ENCODE measurements at places on chromosomes 12 and 14.

GRCh38 chr12:69553628-69554248 is 31.5 kb upstream of the CCT2 start:
- no peak for DNase-seq

GRCh38 chr12:122265886-122266229 is 436 bp downstream of the VPS33A start:
- no peak for DNase-seq

DNA sequence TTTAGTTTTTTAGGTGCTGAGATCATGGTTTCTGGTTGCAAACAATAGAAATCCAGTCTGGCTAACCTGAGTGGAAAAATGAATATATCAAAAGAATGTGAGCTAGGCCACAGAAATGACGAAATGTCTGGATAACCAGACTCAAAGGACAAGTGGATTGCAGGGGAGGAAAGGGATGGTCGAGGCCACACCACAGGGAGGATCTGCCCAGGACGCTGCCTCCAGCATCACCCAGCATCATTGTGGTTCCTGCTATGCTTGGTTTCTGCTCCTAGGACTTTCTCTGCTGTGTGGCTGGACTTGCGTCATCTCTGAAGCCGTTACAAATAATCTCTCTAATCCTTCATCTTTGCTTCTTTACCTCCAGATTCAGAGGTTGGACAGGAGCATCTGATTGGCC is 80.4 kb downstream of the TTC8 start:
- DNase-seq = no peak

- DNase-seq = no peak
These were observed 7.3 kb downstream of the PHB2 start for GRCh38 chr12:6963016-6963731.

DNA sequence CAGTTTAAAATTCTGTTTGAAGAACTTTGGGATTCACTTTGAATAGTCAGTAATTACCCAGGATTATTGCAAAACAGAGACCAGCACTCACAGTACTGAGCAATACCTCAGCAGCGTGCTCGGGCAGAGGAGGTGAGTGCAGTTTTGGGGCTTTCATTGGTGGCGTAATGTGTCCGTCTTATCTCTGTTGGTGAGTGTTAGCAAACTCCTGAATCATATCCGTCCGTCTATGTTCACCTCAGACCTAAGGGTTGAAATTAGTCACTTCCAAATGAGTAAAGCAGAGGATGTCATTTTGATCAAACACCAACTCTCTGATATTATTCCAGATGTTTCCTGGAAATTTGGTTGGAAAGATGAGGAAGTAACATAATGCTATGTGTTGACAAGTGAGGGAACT is 82.8 kb downstream of the BORCS5 start:
- DNase-seq = no peak

GRCh38 chr14:38789805-38790204 is 313.2 kb downstream of the SEC23A start:
- no peak for DNase-seq

GRCh38 chr12:41277100-41277945 is 89.2 kb downstream of the PDZRN4 start:
- DNase-seq = no peak

DNA sequence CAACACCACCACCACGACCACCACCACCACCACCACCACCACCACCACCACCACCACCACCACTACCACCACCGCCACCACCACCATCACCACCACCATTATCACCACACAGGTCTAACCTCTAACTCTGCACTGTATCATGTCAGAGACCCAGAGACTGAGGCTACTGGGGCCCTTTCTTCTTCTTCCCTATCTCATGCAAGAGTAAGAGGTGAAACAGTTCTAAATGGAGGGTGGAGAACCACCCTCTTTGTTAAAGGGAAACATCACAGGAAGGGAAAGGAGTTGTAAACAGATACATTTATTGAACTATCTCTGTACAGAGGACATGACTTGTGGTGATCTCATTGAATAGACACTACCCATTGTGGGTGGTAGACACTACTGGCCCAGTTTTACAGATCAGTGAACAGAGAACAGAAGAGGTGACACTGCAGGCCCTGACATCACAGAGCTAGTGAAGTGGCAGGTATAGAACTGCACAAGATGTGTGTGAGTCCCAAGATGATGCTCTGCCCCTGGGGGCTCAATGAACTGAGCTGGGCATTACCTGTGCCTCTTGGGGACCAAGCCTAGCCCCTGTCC is 91.6 kb downstream of the FOXN3 start:
- DNase-seq = no peak

DNA sequence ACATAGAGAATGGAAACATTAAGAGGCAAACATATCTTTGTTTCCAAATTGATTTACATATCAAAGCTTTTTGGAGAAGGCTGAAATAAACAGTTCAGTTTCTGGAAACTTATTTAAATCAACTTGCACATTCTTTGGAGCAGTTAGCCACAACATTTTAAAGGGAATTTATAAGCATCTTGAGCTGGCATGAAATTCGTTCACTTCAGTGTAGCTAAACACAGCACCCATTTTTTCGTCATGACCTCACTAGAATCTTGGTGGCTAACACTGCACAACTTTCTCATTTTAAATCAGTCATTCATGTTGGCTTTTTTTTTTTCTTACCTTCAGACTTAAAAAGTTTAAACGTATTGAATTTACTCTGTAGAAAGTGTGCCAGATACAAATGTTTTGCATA is 1139.9 kb upstream of the FLRT2 start:
- no peak for DNase-seq

DNA sequence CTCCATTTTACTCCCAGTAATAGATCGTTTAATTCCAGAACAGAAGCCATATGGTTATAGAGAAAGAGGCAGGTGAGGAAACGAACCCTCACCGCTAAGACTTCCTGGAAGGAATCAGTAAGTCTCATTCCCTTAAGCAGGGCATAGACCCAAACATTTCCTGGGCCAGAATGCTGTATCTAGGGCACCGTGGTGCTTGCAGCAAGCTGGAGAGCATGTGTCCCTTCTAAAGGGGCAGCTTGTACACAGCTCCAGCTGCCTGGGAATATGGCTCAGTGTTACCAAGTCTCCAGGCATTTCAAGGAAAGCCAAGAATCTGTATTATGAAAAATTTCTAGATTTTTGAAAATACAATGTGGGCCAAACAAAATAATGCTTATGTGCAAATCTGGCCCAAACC is 73.4 kb downstream of the PPM1H start:
- DNase-seq = no peak

DNA sequence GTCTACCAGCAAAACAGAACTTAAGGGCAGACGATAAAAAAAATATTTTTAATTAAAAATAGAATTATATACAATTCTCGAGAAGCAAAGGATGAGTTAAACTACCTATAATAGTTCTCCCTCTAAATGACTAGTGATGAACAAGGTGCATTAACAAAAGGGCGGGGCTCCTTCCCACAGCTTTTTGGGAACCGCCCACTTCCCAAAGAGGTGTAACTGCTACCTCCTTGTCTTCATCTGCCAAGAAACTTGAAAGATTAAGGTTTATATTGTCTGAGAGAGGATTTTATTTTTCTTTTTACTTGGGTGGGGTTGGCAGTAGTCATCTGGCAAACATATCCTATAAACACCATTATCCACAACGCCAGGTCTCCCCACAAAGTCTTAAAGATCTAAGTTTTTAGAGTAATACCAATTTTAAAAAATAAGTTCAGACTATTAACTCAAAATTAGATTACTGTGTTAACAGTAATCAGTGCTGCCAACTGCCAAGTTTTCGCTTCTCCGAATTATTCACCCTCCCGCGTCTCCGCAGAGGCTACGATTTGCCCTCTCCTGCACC is 938 bp downstream of the RALGAPA1 start:
- DNase-seq = no peak

- no peak for DNase-seq
These were observed 5.5 kb downstream of the CEP170B start for GRCh38 chr14:104870368-104871144.

DNA sequence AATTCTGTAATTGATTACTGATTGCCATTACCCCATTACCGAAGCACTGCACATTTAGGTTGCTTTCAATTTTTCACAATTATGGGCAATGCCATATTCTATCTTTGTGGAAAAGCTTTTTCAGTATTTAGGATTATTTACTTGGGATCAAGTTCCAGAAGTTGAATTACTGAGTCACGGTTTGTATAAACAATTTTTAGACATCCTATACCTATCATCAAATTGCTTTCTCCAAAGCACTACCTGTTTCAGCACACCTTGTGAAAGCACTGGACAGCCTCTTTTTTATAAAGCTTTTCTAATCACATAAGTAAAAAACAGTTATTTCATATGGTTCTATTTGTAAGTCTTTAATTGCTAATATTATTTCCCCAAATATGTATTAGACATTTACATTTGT is 221.5 kb upstream of the CAND1 start:
- no peak for DNase-seq

DNA sequence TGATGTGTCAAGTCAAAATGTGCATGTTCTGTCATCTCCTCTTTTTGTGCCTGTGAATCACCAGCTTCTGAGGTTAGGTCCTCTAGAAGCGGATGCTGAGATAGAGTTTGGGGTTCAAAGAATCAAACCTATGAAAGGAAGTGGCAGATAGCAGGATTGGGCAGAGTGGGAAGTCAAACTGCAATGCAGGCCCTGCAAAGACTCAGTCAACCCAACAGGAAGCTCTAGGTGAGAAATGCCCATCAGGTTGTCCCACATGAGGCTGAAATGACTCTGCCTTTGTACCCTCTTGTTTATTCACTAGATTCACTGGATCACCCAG is 4.5 kb upstream of the MIA2 start:
- no peak for DNase-seq

DNA sequence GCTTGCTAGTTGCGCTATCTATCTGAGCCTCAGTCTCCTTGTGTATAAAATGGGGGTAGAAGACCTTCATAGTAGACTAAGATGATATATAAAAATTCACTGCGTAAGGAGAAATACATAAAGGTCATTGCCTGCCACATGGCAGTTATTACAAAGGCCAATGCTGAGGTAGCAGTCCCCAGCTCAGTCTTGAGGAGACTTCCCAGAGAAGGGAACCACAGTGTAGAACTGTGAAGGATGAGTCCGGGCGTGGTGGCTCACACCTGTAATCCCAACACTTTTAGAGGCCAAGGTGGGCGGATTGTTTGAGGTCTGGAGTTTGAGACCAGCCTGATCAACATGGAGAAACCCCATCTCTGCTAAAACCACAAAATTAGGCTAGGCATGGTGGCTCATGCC is 17.1 kb upstream of the SP7 start:
- DNase-seq = no peak

DNA sequence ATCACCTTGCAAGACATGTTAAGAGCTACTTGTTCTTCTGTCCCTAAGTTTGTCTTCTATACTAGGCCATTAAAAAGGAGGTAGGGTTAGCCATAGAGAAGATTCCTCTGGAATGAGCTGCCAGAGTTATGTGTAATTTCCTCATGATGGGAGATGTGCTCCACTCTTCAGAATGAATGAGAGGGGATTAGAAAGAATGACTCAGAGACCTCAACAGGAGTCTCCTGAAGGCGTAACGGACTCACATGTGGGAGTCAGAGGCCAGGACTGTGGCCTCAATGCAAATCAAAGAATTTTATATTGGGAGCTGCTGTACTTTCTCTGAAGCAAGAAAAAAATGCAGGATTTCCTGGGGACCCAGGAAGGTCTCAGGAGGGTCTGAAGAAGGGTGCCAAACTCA is 87.8 kb upstream of the ATXN7L3B start:
- DNase-seq = no peak

GRCh38 chr14:36512585-36513003 is 7.4 kb downstream of the NKX2-1 start:
- DNase-seq = no peak

DNA sequence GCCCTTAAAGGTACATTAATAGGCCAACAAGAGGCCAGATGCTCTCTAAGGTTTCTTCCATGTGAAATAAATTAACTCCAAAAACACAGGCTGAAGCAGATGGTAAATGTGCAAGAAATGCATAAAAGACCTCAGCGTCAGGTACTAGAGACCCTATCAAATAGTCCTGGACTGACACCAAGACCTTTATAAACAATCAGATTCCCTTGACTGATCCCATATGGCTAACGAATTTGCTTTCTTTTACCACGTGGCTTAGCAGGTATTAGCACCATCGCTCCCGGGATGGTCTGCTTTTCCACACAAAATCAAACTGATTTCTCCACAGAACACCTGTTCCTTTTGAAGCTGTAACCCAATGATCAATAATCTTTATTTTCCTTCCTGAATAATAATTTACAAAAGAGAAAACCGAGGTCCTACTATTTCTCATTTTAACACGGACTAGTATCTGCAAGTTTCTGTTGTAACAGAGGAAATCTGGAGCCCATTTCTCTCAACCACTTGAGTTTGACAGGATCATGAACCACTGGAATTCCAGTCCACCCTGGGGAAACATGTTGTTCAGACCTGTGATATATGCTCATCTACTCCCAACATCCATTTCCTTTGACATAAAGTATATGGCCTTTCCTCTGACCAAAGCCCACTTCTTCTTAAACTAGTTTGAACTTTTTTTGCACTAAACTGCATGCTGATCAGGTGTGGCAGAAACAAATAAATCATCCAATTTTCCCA is 48.2 kb upstream of the DAAM1 start:
- DNase-seq = peak; percentile 37

DNA sequence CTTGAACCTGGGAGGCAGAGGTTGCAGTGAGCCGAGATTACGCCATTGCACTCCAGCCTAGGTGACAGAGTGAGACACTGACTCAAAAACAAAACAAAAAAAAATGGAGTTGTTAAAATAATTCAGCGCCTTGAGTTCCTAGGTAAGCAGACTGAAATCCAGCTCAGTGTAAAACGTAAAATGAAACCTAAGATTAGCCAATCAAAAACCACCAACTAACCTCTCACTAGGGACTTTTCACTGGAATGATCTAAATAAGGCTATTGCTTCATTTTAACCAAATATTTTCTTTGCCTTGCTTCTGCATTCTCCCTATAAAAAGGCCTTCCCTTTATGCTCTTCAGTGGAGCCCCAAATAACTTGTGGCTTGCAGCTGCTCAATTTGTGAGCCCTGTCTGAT is 91.6 kb upstream of the HIF1A start:
- no peak for DNase-seq

GRCh38 chr14:24367514-24368211 is at the start of gene NFATC4:
Gene NFATC4 (plus strand): TSS chr14:24368184. CDS start chr14:24368341, 157 bp downstream.
- DNase-seq = peak; percentile 77

DNA sequence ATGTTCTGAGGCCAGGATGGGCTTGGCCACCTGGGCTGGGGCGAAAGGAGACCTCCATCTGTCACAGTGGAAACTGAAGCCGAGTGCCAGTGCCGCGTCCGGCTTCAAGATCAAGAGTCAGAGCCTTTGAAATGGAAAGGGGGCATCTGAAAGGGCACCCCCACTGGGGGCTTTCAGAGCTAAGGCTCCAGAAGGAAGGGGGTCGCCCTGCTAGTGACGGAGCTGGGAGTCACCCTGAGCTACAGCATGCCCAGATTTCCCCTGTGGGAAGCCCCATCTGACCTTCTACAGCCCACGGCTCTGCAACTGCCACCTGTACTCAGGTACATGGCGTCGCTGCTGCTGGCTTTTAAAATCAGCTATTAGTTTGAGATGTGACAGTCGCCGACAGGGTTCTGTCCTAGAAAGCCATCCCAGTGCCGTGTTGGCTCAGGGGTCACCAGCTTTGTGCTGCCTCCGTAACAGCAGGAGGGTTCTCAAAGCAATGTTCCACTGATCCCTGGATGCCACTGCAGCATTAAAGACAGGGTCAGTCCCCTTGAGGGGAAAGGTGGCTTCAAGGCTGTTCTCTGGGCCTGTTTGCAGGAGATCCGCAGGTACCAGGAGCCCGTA is 31.5 kb downstream of the CCNK start:
- no peak for DNase-seq

All from DMS 273 treated with DMSO at 0.1 percent for 48 hours (cell line).